ENCODE measurements at places on chromosomes 5 and 9.

GRCh38 chr9:19470981-19471650, 62.3 kb downstream of the ACER2 start:
- no peak for DNase-seq

DNA sequence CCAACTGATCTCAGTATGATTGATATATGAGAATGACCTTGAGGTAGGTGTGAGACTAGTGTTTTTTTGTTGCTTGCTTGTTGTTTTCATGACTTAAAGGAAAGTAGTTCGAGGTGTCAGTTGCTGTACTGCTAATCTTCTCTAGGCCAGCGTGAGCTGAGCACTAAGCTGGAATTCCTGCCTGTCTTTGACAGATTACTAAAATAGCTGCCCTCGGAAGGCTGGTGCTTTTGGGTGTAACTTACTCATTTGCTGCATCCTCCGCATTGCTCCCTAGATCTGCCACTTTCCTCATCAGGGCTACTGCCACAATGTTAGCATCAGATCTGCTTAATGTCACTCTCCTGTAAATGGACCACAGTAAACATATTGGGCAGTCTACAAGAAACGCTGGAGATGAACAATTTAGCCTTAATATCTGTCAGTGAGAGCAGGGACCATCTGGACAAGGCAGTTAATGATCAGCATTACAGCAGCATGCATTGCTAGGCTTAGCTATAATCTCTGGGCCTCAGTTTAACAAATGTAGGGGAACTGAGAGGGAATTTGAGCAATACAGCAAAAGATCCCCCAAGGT, 106.6 kb upstream of the CDH6 start:
- DNase-seq = no peak

- peak; percentile 96 for DNase-seq
These were observed 12.3 kb downstream of the P4HA2 start for GRCh38 chr5:132215329-132215728.

DNA sequence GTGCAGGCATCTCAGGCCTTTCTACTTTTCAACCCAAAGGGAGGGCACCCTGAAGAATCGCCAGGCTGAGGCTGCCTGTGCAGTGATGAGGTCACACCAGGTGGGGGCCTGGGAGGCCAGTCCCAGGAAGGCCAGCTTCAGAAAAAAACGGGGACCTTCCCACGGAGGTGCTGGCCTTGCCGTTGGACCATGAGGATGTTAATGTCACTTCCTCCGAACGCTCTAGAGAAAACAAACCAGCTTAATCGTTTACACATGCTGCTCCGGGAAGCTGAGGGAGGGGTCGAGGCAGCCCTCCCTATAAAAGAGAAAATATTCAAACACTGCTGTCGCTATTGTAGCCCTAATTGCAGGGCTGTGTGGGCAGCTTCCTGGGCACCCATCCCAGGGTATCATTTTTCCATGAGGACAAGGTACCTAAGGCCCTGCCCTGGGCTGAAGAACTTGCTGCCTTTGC, 27.0 kb downstream of the PTGES start:
- DNase-seq = no peak

DNA sequence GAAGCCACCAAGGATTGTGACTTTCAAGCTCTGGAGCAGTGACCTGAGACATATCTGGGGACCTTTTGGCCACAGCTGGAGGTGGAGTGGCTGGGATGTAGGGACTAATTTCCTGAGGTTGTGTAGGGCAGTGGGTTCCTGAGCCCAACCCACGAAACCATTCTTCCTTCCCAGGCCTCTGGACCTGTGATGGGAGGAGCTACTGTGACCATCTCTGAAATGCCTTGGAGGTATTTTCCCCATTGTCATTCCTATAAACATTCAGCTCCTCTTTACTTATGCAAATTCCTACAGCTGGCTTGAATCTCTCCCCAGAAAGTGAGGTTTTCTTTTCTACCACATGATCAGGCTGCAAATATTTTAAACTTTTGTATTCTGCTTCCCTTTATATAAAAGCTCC, 172.6 kb downstream of the TUSC1 start:
- DNase-seq = no peak

DNA sequence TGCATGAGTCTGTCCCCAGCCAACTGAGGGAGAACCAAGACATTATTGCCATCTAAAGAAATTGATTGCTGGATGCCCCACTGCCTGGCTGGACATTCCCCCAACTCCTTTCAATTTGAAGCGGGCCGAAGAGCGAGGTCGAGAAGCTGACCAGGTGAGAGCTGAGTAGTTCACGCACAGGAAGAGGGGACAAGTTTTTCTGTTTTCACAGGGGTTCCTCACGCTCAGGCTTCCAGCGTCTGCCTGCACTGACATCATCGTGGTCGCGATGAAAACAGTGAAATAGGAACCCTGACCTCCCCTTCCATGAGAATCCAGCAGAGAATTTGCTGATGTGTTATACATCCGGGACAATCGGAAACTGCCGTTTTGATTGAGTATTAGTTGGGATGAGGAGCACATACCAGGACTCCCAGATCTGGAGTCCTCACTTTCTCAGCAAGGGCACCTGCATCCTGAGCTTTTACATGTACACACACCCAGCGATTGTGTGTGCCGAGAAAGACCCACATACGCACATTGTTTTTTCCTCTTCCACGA, 3.1 kb upstream of the DMRT3 start:
- no peak for DNase-seq

GRCh38 chr9:107750741-107751566, 261.4 kb upstream of the KLF4 start:
- DNase-seq = peak; percentile 82

DNA sequence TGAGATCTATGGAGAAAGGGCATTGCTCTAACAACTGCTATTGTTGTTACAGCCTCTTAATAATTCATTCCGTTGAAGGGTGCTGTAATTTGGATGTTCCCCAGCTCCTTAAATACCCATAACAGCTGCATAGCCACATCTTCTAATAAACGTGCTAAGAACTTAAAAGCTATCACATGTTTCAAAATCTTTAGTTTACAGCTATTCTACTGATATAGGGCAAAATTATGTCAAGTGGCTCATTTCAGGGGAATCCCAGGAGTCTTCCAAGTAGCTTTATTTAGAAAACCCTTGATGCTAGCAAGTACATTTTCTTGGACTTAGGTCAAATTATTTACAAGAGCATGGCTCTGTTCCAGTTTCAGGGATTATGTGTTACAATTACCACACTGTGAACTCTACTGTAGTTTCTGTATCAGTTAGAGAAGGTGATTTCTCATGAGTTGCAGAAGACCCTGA, 990.4 kb upstream of the ACO1 start:
- no peak for DNase-seq

- DNase-seq = no peak
These were observed 513.1 kb downstream of the IRX1 start for GRCh38 chr5:4108690-4109089.

GRCh38 chr5:17156463-17156862, 61.0 kb upstream of the BASP1 start:
- DNase-seq = no peak

DNA sequence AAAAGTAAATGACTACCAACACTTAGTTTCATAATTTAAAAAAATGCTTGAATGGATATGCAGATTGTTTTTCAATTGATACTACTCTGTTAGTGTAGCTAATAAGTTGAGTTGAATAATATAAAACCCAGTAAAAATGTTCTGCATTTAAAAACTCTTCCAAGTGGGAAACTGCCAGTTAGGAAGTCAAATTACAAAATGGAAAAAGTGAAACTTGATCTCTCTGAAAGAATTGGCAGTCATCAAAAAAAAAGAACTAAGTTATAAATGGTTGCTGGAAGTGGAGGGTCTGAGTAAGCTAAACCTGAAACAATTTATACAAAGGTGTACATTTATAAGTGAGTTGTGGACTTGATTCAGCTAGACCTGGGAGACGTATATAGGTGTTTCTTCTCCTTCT, 52.4 kb downstream of the VCAN start:
- no peak for DNase-seq

DNA sequence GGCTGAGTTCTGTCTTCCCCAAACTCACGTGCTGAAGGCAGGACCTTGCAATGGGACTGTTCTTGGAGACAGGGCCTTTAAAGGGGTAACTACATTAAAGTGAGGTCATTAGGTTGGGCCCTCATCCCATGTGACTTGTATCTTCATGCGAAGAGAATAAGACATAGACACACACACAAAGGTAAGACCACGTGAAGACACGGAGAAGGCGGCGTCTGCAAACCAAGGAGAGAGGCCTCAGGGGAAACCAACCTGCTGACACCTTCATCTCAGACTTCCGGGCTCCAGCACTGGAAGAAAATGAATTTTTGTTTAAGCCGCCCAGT, 50.7 kb upstream of the KCNMB1 start:
- DNase-seq = no peak

GRCh38 chr9:127873223-127873691, 4.2 kb downstream of the AK1 start:
- DNase-seq = no peak
